Upper lobe of left lung (tissue), 6 donors: ENCODE measurements at places on chromosomes 2 and 18. TPM values are rescaled to one million over a fixed set of nuclear protein-coding genes. Genes with fewer than 3 reads are reported as not detected.

GRCh38 chr2:10864861-10865636 lies 46.7 kb upstream of the KCNF1 start:
- H3K36me3 ChIP-seq: no peaks in the 10 kb centered on the region
- no peaks in the 10 kb centered on the region for H3K4me1 ChIP-seq
- H3K27ac ChIP-seq: no peak overlapping the region
- H3K27me3 ChIP-seq: no peaks in the 10 kb centered on the region
- DNase-seq: no peak

- peaks cover 20% of the 10 kb centered on the region for H3K4me1 ChIP-seq
- no peak overlapping the region for H3K27ac ChIP-seq
- H3K4me3 ChIP-seq: no peak overlapping the region
- no peaks in the 10 kb centered on the region for H3K36me3 ChIP-seq
Observed at GRCh38 chr2:102620332-102620731, 979 bp downstream of the SLC9A2 start.

DNA sequence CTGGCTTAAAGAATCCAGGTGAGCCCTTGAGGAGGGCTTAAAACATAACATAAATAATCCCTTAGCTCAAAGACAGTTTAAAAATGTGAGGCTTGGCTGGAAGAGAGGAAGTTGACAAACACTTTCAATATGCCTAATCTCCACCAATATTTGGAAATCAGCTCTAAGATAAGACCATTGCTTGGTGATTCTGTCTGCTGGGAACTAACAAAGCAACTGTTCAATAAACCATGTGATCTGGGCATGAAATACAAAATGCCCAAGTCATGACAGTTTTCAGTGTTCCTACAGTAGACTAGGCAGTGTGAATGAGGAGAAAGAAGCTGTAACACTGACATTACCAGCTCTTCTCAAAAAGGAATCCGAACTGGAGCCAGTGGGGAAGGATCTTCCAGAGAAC lies 10.7 kb downstream of the MFF start:
- peaks cover 17% of the 10 kb centered on the region for H3K36me3 ChIP-seq
- no peaks in the 10 kb centered on the region for H3K27me3 ChIP-seq
- H3K27ac ChIP-seq: no peak overlapping the region
- no peak overlapping the region for H3K4me3 ChIP-seq

DNA sequence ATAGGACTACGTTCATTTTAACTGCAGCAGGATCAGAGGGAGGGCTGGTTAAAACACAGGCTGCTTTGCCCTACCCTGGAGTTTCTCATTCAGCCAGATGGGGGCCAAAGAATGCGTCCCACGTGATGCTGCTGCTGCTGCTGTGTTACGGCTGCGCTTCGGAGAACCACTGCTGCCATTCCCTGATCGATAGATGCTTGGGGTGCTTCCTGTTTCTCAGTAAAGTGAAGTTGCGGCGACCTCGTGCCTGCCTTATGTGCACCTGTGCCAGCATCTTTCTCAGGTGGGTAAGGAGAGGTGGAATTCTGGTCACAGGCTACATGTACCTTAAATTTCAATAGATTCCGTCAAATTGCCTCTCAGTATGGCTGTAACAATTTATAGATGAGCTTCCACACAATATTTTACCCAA lies 24.7 kb upstream of the TOGARAM2 start:
- peak overlapping the region; percentile 25 for H3K4me3 ChIP-seq
- H3K4me1 ChIP-seq: peaks cover 13% of the 10 kb centered on the region
- H3K27me3 ChIP-seq: no peaks in the 10 kb centered on the region
- no peak overlapping the region for H3K27ac ChIP-seq

GRCh38 chr2:234178330-234179030 lies 128.0 kb downstream of the SPP2 start:
- DNase-seq: no peak
- H3K4me3 ChIP-seq: no peak overlapping the region
- no peaks in the 10 kb centered on the region for H3K27me3 ChIP-seq
- no peaks in the 10 kb centered on the region for H3K36me3 ChIP-seq
- H3K4me1 ChIP-seq: peaks cover 4% of the 10 kb centered on the region

DNA sequence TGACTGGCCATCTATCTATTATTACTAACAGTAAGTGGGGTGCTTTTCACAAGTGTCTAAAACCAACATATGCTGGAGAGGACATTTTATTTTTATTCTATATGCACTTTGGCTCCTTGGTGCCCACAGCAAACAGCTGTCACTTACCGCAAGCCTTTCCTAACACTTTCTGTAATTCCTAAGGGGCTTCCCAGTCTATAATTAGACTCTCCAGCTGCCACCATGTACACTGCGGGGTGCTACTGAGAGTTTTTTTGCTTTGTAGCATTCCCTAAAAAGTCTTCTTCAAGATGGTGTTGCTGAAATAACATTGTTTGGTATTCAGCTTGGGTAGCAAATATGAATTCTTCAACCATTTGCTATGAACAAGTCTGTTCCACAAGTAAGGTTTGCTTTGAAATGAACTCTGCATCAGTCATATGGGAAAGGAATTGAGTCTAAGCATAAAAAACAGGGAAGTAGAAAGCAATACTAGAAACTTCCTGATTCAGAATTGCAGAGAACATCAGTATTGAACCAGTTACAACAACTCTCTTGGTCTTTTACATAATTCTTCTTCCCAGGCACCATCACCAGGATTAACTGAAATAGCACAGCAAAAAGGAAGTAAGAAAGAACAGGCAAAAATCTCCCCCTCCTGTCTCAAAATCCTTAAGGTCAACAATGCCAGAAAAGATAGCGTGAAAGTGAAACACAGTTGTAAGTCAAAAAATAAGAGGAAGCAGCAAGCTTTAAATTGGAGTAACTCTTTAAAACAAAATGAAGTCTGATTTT lies 28.6 kb downstream of the EPB41L3 start:
- no peak overlapping the region for H3K4me3 ChIP-seq
- no peak for DNase-seq
- H3K27me3 ChIP-seq: no peaks in the 10 kb centered on the region

DNA sequence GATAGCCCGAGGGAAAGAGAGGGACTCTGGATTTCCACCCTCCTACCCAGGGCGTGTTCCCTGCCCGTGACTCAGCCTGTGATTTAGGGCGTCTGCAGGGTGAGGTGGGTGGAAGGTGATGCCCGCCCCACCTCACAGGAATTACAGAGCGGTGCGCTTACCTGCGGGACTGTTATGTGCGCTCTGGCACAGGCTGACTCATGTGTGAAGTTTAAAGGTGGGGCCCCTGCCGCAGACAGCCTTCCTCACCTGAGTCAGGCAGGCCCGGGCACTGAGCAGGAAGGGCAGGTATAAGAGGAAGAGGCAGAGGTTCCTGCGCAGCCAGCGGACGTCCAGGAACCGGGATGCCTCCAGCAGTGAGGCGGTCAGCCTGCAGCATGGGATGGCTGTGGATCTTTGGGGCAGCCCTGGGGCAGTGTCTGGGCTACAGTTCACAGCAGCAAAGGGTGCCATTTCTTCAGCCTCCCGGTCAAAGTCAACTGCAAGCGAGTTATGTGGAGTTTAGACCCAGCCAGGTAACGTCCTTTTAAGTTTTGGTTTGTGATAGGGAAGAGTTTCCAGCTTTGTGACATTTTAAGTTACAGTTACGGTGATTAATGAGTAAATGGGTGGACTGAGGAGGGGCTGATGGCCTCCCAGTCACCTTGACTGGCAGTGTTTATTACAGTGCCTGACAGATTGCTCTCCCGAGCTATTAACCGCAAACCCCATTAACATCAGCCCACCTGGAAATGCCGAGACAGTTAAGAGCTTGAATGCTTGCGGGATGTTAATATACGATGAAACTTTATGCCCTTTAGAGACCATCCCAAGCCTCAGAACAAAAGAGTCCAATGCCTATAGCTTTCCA lies 141.6 kb upstream of the TTC39C start:
- no peak for DNase-seq
- H3K4me1 ChIP-seq: no peaks in the 10 kb centered on the region
- no peaks in the 10 kb centered on the region for H3K36me3 ChIP-seq

DNA sequence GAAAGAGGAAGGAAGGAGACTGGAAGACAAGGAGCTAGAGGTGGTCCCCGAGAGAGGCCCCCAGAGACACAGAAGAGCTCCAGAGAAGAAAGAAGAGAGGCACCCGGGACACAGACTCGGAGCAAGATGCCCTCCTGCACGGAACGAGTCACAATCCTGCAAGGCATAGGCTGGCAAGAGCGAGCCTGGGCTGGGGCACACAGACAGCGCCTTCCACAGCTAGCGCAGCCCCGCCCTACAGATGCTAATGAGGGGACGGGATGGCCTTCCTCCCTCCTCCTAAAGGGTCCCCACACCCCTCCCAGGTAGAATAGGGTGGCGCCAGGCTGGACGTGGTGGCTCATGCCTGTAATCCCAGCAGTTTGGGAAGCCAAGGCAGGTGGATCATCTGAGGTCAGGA lies 19.8 kb upstream of the GPR17 start:
- no peaks in the 10 kb centered on the region for H3K27me3 ChIP-seq
- no peak overlapping the region for H3K4me3 ChIP-seq
- peaks cover 10% of the 10 kb centered on the region for H3K4me1 ChIP-seq
- DNase-seq: no peak
- H3K36me3 ChIP-seq: no peaks in the 10 kb centered on the region
- no peak overlapping the region for H3K27ac ChIP-seq

DNA sequence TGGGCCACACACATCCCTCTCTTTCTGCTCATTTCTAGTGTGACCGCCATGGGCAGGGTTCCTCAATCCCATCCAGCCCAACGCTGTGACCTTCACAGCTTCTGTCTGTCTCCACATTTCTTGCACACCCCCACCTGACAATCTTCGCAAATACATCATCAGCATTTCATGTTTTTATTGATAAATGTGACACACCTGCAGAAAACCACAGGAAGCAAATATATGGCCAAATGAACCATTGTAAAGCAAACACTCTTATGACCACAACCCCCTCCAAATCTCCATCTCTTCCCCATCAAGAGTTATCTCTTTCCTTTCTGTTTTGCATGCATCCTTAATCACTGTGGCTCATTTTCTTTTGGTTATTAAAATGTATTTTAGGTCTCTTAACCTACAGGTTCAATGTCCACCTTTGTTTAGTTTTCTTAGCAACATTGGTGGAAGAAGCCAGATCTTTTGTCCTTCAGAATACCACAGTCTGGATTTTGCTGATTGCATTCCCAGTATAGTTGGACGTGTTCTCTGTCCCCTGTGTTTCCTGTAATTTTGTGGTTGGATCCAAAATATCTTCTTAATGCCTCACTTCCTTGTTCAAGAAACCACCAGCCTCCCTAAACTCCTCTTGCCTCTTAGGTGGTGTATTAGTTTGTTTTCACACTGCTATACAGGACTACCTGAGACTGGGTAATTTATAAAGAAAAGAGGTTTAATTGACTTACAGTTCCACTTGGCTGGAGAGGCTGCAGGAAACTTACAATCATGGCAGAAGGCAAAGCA lies 9.8 kb upstream of the NCK2 start:
- H3K4me3 ChIP-seq: no peak overlapping the region
- no peaks in the 10 kb centered on the region for H3K4me1 ChIP-seq
- H3K27me3 ChIP-seq: no peaks in the 10 kb centered on the region
- H3K27ac ChIP-seq: no peak overlapping the region
- H3K36me3 ChIP-seq: no peaks in the 10 kb centered on the region

GRCh38 chr18:70046207-70046606 lies 98.5 kb upstream of the CD226 start:
- H3K27me3 ChIP-seq: no peaks in the 10 kb centered on the region
- no peak for DNase-seq
- no peaks in the 10 kb centered on the region for H3K36me3 ChIP-seq
- H3K4me1 ChIP-seq: no peaks in the 10 kb centered on the region

The CFC1 gene
- not detected for total RNA-seq

The CERKL gene
- not detected for total RNA-seq

The FAP gene
- 4.3 TPM for total RNA-seq

The GPAT2 gene
- not detected for total RNA-seq
